ENCODE measurements at places on chromosomes 7 and 10.

DNA sequence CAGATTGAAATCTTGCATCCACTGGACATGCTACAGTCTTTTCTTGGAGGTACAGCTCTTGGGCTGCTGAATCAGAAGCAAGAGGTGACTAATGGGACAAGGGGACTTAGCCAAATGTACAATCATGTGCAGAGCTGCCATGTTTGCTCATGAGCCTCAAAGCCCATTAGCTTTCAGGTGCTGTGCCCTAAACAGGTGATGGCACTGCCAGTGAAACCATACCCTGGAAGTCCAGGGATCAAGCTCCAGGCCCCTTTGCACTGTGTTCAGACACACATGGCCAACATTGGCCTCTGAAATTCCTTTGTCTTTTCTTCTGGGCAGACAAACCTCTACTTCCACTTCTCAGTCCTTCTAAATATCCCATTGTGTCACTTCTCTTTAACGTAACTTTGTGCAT, 328.2 kb downstream of the GRID1 start:
- no peak for DNase-seq

DNA sequence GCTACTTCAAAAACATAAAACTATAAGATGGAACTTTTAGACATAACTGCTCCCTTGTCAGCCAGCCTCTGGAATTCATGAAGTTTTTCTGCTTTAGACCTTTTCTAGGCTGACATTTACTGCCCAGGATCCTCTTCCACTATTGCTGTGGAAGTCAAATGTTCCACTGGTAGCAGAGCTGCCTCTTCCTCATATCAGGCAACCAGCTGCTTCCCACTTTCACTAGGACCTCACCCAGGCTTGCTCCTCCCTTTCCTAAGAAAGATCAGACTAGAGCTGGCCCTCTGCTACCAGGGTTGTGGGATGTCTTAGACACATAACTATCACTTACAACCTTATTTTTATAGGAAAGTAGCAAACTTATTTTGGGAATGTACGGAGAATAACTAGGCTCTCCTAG, 121.5 kb downstream of the CTTNBP2 start:
- no peak for DNase-seq

DNA sequence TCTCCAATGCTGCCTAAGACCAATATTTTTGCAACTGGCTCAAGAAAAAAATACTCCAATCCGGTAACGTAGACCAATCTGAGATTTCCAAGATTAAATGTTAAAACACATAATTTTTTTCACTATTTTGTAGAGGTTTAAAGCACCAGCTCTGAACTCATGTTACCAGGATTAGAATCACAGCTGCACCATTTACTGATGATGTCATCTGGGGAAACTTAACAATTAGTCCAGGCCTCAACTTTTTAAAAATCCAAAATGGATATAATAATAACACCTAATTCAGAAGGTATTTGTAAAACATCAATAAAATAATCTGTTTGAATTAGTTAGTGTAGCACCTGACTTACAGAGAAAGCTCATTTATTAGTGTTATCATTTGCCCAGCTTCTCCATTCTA, 14.4 kb downstream of the PON1 start:
- DNase-seq, result no peak

DNA sequence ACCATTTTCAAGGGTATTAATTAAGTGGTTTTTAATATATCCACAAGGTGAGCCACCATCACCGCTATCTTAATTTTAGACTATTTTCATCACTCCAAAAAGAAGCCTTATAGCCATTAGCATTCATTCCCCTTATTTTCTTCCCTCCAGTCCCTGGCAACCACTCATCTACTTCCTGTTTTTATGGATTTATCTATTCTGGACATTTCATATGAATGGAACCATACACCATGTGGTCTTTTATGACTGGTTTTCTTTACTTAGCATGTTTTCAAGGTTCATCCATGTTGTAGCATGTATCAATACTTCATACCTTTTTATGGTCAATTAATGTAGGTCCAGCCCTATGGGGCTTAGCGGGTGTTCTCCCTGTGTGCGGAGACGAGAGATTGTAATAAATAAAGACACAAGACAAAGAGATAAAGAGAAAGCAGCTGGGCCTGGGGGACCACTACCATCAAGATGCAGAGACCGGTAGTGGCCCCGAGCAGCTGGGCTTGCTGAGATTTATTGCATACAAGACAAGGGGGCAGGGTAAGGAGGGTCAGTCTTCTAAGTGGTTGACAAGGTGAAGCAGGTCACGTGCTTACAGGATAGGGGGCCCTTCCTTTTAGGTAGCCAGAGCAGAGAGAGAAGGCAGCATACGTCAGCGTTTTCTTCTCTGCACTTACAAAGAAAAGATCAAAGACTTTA, 14.6 kb downstream of the WBP1L start:
- no peak for DNase-seq

GRCh38 chr7:12861070-12861469, 173.6 kb downstream of the ARL4A start:
- DNase-seq, result no peak

GRCh38 chr7:115679976-115680375, 350.6 kb downstream of the TFEC start:
- no peak for DNase-seq

DNA sequence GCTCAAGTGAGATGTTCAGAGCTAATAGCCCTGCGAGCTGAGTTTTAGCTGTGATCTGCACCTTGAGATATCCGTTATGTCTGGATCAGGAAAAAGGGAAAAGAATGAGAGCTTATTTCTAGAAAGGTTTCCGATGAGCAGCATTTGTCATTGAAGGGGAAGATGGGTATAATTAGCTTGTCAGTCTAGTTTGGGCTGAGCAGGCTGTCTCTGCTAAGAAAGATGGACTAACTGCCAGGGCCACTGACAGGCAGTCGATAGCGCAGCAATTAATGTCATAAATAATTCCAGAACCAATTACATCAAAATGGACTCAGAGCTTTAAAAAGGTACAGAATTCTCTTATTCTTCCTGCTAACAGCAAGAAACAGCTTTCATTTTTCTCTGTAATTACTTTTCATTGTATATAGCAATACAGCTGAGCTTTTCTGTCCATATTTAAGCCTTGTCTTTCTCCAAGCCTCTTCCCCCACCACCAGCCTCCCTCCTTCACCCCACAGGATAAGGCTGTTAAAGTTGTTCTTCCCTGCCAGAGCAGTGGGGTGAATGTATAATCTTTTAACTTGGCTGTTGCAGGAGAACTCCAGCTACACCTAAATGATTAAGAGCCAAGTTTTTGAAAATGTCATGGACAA, 1006.5 kb downstream of the KCNMA1 start:
- DNase-seq, result no peak

GRCh38 chr7:158249692-158250091, 337.9 kb downstream of the PTPRN2 start:
- DNase-seq, result no peak

GRCh38 chr10:75744261-75744660, 312.8 kb downstream of the LRMDA start:
- no peak for DNase-seq

GRCh38 chr10:5466451-5467206, 32.7 kb downstream of the CALML5 start:
- no peak for DNase-seq

DNA sequence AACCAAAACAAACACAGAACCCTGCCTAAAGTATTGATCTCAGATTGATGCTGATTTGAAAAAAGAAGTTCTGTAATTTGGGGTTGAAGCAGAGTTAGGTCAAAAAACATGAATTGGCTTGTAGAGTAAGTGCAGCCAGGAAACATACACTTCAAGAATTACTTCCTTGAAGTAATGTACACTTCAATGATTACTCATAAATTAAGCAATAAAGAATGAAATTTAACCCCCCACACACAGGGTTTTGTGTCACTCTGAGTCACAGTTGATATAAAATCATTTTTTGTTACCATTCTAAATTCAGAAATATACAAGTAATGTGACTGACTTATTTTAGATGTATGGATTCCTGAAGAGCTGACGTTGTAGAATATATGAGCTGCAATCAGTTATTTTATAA, 622.2 kb downstream of the POM121L12 start:
- DNase-seq, result no peak

GRCh38 chr10:31204090-31204489, 114.9 kb upstream of the ZEB1 start:
- no peak for DNase-seq

DNA sequence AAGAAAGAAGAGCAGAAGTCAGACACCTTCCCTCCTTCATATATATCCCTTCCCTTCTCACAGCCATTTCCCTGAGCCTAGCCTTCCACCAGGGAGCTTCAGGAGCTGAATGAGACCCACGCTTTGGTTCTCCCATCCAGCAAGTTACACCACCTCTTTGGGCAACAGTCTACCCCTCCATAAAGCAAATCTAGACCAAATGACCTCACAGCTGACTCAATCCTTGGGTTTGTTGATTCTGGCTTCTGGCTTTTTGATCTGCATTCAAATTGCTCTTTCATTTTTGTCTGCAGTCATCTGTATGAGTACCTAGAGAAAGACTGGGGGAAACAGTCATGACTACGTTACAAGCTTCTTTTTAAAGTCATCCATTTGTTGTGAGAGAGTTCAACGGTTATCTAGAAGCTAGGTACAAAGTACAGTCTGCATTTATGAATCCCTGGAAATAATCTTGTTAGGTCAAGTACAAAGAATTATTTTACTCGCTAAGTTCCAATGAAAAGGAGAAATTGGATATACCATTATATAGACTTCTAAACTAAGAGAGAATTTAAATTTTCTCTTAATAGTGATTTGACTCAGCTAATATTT, 86.3 kb downstream of the RAB11FIP2 start:
- DNase-seq, result no peak

GRCh38 chr10:25766687-25767221, 167.3 kb upstream of the MYO3A start:
- no peak for DNase-seq

DNA sequence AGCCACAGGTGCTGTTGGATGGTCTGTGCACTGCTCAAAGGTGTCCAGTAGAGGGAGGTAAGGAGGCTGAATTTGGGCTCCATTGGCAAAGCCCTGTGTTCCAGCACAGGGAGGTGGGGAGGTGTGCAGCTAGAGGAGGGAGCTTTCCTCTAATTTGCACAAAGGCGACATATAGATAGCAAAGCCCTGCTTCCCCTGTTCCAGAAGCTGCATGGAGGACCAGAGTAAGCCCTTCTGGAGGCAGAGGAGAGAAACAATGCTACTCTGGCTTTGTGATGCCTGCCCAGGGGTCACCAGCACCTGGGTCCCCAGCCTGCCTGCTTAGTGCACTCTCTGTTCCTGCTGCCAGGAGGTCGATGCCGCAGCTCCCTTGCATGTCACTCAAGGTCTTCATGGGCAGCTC, 3.4 kb upstream of the ARHGAP22 start:
- no peak for DNase-seq

DNA sequence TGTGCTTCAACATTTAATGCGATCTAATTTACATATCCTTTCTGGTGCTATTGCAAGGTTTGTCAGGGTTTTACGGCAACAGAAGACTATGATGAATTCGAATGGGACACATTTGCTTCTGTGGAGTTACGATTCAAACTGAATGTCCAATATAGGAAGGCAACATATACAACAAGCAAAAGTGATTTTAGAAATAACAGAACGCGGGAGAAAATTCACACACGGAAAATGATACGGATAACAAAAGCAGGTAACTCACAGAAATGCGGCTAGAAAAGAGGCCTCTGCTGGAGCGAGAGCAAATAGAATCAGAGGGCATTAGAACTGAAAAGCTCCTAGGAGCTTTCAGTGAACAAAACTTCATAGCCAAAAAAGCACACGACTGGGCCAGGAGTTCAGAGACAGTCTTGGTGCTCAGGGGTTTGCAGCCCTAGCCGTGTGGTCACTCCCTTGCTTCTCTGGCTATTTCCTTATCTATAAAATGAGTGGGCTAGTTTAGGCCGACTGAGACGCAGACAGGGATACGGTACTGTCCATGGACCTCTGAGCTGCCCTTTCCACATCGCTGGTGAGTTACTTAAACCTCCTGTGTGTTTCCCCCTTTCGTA, 557 bp upstream of the TAX1BP1 start:
- no peak for DNase-seq

GRCh38 chr10:22243321-22243720, 25.5 kb upstream of the EBLN1 start:
- DNase-seq, result no peak

- no peak for DNase-seq
These were observed 127.1 kb upstream of the THSD7A start for GRCh38 chr7:11959121-11959520.

DNA sequence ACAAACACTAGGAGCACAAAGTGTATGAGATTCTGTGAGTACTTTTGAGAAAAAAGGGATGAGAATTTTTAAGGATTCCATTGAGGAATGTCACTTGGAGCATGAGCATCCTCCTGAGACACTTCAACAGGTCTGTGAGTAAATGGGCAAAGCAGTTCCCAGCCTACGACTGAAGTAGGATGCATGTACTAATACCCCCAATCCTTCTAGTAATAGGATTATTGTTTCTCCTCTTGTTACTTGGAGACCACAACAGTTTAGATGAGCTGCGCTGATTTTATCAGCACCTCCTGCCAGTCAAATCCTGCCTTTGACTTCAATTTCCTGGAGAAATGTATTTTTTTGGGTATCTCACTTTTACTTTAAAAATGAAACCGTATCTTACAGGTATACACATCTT, 820 bp downstream of the BBS9 start:
- DNase-seq, result no peak

DNA sequence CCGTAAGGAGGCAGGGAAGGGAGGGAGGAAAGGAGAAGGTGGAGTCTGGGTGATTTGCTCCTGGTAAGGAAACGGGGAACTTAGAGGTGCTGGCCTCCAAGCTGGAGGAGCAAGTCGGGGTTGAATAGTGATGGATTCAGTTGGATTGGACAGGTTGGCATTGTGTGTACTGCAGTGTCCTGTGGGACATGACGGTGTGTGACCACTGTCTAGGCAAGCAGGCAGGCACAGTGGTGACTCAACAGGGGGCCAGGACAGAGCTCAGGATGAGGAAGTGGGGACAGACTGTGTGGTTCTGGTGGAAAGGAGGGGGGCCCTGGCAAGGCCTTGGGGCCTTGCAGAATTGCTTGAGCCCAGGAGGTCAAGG, 48.8 kb downstream of the COL26A1 start:
- no peak for DNase-seq

- no peak for DNase-seq
These were observed 19.1 kb downstream of the ADAM8 start for GRCh38 chr10:133257489-133258065.

GRCh38 chr7:157406971-157407370, 70.2 kb downstream of the DNAJB6 start:
- DNase-seq, result no peak

DNA sequence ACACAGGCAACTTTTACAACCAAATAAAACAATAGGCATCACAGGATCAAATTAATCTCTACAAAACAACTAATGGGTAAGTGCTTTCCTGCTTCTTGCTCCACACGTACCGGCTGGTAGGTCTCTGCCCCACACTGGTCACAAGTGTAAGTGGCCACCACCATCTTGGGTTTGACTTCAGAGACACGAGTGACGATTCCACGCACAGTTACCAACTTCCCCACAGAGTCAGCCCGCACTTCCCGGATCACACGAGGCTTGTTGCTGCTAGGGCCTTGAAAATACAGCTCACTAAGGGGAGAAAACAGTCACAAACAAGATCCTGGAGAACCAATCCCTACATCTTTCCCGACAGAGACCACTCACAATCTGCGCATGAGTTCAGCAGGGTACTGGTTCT, 2.3 kb downstream of the MCM7 start:
- no peak for DNase-seq
